ENCODE measurements at places on chromosomes 16 and 17. TPM values are rescaled to one million over a fixed set of nuclear protein-coding genes. Genes with fewer than 3 reads are reported as not detected.

The RPRML gene
- 0.99 TPM for total RNA-seq

The TRAPPC1 gene
- total RNA-seq = 328 TPM

The KRT39 gene
- not detected for total RNA-seq

The CCDC200 gene
- not detected for total RNA-seq

The GNGT2 gene
- 1.5 TPM for total RNA-seq

The IL32 gene
- 17.7 TPM for total RNA-seq

The CD2BP2 gene
- 68.0 TPM for total RNA-seq

The TM4SF5 gene
- 1.2 TPM for total RNA-seq

The OTOA gene
- 0.08 TPM for total RNA-seq

The NLRC3 gene
- total RNA-seq = not detected

The MT1A gene
- 25.0 TPM for total RNA-seq

The ZNF18 gene
- total RNA-seq = 5.4 TPM

The HEATR3 gene
- 11.5 TPM for total RNA-seq

The PLCG2 gene
- 4.2 TPM for total RNA-seq

The ATP2A1 gene
- total RNA-seq = 1.3 TPM

The ACOX1 gene
- 18.3 TPM for total RNA-seq

The DNAAF8 gene
- 1.3 TPM for total RNA-seq

The ATMIN gene
- 31.7 TPM for total RNA-seq

The KRT27 gene
- total RNA-seq = not detected

The SCGB1C2 gene
- not detected for total RNA-seq

The TBC1D3L gene
- total RNA-seq = 11.1 TPM

The NECAB2 gene
- total RNA-seq = 4.0 TPM

The NETO2 gene
- 81.1 TPM for total RNA-seq

The TBX2 gene
- total RNA-seq = 7.0 TPM

The PPP1R27 gene
- not detected for total RNA-seq

The KCNH4 gene
- total RNA-seq = 0.33 TPM

The CBLN1 gene
- not detected for total RNA-seq

The HASPIN gene
- 14.0 TPM for total RNA-seq

The C1QTNF8 gene
- not detected for total RNA-seq

The CSH2 gene
- not detected for total RNA-seq

The CPHXL2 gene
- total RNA-seq = not detected

The HSPB9 gene
- total RNA-seq = not detected

The NATD1 gene
- 3.5 TPM for total RNA-seq

The CEP295NL gene
- total RNA-seq = 0.64 TPM

The TTYH2 gene
- 2.0 TPM for total RNA-seq

The SKAP1 gene
- 0.34 TPM for total RNA-seq

The TSC2 gene
- 37.1 TPM for total RNA-seq

The HEATR9 gene
- total RNA-seq = not detected

The ZNF213 gene
- total RNA-seq = 12.6 TPM

The ZFHX3 gene
- 9.9 TPM for total RNA-seq
